ENCODE measurements at places on chromosomes 4 and X.

DNA sequence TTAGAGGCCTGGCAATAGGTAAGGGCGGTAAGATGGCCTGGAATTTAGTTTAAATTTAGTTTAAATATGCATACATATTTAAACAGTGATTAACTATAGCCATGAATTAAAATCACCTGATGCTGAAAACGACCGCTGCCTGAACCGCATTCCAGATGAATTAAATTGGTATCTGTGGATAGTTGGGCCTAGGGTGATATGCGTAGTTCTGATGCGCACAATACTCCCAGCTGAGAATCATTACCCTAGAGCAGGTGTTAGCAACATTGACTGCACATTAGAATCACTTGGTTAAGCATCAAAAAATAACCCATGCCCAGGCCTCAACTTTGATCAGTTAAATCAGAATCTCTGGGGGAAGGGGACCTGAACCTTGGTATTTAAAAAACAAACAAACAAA, 432.4 kb downstream of the GBA3 start:
- no peak for DNase-seq

GRCh38 chr4:88166608-88167007, 8.2 kb upstream of the ABCG2 start:
- no peak for DNase-seq

GRCh38 chr4:71827826-71828225, 43.9 kb upstream of the GC start:
- no peak for DNase-seq

DNA sequence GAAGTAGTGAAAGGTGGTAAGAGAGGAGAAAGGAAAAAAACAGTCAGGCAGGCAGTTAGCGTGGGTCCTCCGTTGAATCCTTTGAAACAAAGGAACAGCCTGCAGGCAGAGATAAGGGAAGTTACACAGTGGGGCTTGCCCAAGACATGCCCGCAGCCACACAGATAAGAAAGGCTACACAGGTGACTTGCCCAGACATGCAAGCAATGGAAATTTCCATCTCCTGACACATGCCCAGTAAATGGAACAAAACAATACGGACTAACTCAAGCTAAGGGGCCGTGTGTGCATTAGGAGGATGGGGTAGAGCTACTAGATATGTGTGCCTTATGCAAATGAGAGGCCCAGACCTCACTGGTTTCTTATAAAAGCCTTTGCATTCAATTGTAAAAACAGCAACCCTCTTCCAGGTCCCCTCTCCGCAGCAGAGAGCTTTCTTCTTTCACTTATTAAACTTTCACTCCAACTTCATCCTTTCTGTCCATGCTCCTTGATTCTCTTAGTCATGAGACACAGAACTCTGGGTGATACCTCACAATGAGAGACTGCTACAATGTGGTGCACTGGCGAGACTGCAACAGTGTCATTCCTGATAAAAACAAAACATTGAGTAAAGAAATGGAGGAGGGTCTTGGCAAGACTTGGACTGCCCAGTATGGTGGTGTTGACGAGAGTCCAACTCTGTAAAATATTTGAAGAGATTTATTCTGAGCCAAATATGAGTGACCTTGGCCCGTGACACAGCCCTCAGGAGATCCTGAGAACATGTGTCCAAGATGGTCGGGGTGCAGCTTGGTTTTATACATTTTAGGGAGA, 997.4 kb upstream of the PRKX start:
- no peak for DNase-seq

GRCh38 chr4:76144546-76144945, 3.7 kb downstream of the NUP54 start:
- DNase-seq, result no peak

DNA sequence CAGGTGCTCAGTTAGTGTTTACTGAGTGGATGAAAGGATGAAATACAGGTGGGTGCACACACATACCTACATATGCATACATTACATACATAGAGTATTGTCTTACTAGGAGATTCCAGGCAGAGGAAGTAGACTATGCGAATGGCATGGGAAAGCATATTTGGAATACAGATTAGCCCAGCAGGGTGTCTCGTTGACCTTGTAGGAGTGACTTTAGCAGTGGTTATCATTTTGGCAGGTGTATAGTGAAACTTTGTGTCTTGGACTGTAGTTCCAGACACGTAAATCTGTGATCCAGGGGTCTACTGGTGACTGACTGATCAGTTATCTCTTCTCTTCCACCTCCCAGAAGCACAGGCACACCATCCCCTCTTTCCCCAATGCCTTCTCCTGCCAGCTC, 86.3 kb downstream of the KLHL8 start:
- no peak for DNase-seq

DNA sequence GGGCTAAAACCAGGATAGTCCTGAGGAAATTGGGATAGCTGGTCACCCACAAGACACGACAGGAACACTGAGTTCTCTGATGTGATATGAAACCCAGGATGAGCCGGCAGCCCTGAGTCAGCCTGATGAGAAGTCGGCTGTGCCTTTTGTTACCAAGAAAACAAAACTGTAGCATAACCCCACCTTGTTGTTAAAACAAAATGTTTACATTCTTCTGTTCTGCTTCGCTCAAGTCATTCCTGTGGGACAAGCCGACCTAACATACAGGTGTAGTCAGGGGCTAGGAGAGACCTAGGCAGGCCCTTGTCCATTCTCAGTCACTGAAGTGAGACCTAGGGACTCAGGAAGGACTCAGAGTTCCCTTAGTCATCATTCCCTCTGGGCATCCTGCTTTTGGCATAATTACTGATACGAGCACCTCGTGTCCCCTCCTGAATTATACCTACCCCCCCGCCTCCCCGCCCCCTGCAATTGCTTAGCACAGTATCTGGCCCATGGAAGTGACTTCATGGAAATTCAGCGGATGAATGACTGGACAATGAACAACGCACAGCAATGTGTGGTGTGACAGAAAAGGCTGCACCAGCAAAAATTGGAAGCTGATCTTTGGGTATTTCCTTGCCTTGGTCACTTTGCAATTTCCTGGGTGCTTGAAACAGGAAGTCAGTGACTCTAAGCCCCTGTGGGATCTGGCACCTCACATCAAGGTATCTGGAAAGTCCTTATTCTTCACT, 31.9 kb upstream of the TLR2 start:
- DNase-seq, result no peak

- no peak for DNase-seq
Measured at GRCh38 chrX:130179579-130180215, 7.9 kb downstream of the RAB33A start.

DNA sequence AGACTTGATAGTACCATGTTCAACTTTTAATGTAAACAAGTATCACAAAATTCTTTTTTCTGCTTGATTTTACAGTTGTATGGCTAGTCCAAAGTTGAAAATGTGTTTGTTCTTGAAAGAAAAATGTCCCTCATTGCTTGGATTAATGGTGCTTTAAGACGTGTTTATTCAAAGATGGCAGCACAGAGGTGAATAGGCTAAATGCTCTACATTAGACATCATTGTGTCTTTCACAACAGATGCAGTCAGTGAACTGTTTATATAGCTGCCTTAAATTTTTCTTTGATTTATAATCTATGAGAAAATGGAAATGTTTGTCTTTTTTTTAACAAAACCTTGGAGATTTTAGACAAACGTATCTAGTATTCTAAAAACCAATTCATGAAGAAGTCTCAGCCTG, 137.3 kb downstream of the BMPR1B start:
- no peak for DNase-seq

DNA sequence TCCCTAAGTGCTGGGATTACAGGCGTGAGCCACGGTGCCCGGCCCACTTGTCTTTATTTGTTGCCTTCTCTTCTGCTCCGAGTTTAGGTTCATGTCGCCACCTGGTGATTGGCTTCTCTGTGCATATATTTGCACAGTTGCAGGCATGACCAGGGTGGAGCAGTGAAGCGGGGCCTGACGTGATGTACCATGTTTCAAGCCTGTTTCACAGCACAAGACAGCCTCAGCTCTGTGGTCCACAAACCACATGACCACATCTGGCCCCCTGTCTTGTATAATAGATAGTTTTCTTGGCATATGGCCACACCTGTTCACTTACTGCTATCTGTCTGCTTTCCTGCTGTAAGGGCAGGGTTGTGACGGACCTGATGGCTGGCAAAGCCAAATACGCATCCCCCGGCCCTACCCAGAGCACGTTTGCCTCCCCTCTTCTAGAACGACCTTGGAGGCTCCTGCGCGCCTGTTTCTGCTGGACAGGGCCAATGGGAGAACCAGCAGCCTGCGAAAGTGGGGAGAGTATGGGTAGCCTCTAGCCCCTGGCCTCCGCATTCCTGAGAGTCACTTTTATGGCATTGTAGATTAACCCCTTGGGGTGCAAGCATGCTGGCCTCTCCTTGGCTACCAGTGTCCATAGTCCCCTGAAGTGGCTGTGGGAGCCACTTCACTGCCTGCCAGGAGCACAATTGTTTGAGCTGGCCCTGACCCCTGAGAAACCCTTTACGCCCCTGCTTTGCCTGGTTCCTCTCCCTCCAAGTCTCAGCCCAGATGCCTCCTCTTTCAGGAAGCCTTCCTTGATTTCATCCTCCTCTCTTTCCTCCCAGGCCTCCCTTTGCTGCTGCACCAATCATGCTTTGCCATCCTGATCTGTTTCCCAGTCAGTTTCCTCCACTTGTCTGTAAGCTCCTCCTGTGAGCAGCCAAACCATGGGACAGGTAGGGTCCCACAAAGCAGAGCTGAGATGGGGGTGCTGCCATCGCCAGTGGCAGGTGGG, 6.0 kb upstream of the SH3TC1 start:
- no peak for DNase-seq

Measured in stimulated activated CD8-positive, alpha-beta memory T cell treated with anti-CD3 and anti-CD28 coated beads, Interleukin-15, amount 100 ng/mL, for 1 hour (primary cell).